Subcutaneous adipose tissue (tissue), 4 donors: ENCODE measurements at places on chromosomes 7 and 10. TPM values are rescaled to one million over a fixed set of nuclear protein-coding genes. Genes with fewer than 3 reads are reported as not detected.

The INPP5F gene
- total RNA-seq: 20.9 TPM

The STEAP4 gene
- 87.1 TPM for total RNA-seq

The SLC16A9 gene
- total RNA-seq: 0.82 TPM

The MDFIC gene
- total RNA-seq: 118 TPM

The CASTOR2 gene
- total RNA-seq: 13.0 TPM

The PTN gene
- total RNA-seq: not detected

The EIF4H gene
- total RNA-seq: 196 TPM

The GDF10 gene
- 9.7 TPM for total RNA-seq
